SHP77 (cell line): ENCODE measurements at places on chromosomes 3 and 15.

- no peak for DNase-seq
Measured at GRCh38 chr3:4645468-4645867, 152.3 kb downstream of the ITPR1 start.

DNA sequence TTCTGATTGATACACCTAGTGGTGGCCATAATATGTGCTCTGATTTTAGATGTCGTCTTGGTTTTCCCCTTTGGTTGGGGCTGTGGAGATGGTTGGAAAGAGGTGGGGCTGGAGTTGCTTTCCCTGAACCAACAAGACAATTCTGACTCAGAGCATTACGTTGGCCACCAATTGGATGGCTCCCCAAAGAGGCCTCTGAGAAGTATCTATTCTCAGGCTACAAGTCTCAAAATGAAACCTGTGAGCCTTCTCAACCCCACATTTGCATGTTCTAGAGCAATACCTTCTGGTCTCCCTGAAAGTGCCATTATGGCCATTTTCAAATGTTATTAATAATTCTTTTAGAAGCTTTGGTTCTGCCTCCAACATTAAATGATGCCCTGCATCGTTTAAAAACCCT is 188.4 kb upstream of the WNT5A start:
- DNase-seq, result no peak

DNA sequence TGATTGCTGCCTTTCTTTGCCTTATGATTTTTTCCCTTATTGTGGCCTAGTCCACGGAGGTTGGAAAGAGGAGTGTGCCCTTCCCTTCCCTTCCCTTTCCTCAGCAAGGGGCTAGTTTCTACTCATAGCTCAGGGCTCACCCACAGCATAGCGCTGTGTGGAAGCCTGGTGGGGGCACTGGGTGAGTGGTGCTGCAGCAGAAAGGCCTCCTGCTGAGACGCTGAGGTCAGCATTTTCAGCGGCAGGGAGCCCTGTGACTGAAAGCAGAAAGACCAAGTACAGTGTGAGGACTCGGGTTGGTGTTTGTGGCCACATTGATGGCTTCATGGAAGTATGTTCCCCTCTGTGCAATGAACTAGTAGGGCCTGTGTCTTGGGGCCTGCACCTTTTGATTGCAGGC is 21.9 kb downstream of the CACNA1D start:
- DNase-seq, result no peak

DNA sequence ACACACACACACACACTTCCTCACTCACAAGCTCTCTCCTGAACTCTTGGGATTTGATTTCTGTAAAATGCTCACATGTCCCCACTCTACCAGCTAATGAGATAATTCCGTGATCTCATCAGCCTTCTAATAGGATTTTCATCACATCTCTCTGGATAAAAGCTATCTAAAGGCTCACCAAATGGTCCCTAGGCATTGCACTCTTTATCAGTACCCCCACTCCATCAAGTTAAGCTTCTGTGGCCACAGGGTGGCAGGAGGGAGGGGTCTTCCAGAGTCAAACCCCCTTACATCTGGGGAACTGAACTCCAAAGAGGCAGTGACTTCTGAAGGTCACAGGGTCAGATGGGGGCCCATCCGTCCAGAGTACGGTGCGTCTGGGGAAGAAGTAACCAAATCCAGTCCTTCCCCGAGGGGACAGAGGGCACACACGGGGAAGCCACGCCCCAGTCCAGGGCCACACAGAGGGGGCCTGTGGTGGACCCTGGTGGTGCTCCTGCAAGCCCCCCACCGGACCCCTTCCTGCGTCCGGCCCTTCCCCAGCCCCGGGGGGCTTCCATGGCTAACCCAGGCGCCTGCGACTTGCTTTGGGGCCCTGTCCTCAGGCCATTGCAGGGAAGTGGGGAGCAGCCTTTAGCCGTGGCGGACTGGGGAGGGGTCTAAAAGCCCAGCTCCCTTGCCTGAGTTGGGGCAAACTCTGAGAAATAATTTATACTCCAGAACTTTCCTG is 25.5 kb downstream of the CPN2 start:
- no peak for DNase-seq

DNA sequence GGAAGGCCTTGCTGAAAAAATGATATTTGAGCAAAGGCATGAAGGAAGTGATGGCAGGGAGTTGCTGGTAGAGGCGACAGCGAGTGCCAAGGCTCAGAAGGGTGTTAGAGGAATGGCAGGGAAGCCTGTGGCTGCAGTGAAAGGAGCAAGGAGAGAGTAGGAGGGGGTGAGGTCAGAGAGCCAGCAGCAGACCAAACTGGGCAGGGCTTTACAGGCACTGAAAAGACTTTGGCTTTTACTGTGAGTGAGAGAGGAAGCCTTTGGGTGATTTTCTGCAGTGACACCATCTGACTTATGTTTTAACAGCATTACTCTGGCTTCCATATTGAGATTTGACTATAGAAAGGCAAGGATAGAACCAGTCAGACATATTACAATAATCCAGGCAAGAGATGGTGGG is 11.4 kb downstream of the TICRR start:
- no peak for DNase-seq

GRCh38 chr15:39884351-39884750 is 35.7 kb downstream of the GPR176 start:
- DNase-seq, result no peak

GRCh38 chr15:65908876-65909275 is 39.6 kb downstream of the RAB11A start:
- no peak for DNase-seq

GRCh38 chr3:101828691-101829436 is 20.4 kb upstream of the NFKBIZ start:
- peak; percentile 41 for DNase-seq

DNA sequence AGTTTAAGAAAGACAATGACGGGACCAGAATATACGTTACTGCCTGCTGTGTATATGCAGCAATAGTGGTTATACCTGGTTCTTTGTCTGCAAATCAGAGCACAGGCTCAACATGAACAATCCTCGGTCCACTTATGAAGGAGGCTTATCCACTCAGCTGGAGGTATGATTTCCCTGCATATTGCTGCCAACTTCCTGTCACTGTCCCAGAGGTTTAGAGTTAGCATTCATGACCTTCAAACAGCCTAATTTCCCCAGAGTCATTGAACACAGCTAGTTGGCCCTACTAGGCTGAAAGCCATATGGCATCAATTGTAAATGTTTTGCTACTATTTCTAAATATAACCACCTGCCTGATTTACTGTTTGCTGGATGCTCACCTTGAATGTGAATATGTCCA is 224.9 kb upstream of the ZNF717 start:
- peak; percentile 7 for DNase-seq

GRCh38 chr3:8976540-8977182 is 13.4 kb upstream of the RAD18 start:
- DNase-seq, result no peak

- no peak for DNase-seq
Measured at GRCh38 chr3:156751461-156752025, 74.6 kb upstream of the LEKR1 start.

DNA sequence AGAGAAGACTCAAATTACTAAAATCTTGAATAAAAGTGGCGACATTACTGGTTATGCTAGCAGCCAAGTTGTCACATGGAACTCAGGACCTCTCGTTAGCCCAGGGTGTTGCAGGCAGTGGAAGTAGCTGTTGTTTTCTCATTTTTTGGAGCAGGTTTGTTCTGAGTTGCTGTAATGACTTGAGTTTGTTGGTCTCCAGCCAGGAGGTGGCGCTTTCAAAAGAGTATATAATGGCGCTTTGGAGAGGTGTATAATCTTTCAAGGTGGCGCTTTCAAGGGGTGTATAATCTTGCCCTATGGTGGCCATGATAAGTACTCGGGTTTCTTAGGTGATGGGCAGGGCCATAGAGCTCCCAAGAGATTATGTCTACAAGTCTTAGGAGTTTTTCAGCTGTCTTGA is 632.7 kb downstream of the NTRK3 start:
- no peak for DNase-seq

DNA sequence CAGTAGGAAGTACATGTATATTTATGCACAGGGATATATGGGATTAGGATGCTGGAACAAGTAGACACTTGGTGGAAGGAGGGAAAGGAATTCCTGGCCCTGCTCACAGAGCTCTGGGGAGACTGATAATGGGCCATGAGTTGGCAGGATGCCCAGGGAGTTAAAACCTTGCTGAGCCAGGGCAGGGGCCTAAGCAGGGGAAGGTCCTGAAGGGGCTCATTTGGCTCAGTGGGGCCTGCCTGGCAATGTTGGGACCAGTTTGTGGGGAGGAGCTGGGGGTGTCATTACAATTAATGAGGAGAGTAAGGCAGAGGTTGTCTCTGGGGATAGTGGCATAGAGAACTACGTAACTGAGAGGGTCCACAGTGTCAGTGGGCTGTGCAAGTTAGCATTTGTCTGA is 124.2 kb upstream of the ADPGK start:
- DNase-seq, result no peak

DNA sequence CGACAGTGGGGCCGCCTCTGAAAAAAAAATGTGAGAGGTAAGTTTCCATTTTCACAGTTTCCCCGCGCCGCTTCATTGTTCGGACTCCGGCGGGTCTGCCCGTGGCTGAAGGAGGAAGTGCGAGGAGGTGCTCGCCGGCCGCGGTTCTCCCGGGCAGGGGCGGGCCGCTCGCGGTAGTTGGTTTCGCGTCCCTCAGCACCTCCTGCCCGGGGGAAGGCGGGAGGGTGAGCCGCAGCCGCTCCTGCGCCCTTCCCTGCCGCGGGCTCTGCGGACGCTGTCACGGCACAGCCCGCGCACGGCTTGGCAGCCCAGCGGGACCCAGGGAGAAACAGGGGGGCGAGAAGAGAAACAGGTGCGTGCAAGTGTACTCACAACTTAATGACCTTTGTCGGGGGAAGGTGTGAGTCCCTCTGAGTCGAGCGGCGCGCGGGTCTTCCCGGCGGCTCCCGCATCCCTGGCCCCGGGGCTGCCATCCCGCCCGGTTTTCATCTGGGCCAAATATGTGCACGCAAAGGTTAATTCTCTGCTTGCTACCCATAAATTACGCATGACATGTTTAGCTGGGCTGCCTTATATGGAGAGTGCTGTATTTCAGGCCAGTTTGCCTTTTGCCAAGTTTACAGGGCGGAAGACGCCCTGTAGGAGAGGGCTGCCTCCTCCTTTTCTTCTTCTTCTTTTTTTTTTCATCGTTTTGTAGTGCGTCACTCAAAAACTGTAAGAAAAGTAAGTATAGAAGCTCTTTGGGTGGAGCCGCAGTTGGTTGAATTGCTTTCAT is 514 bp downstream of the MBNL1 start:
- peak; percentile 63 for DNase-seq

DNA sequence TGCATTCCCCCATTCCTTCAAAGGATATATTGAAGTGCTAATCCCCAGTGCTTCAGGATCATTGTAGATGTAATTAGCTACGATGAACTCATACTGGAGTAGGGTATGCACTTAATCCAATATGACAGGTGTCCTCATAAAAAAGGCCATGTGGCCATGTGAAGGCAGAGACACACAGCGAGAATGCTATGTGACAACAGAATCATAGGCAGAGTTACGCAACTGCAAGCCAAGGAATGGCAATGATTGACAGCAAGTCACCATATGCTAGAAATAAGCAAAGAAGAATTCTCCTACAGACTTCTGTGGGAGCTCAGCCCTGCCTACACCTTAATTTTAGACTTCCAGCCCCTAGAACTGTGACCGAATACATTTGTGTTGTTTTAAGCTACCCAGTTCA is 875.6 kb upstream of the ROBO1 start:
- DNase-seq, result no peak

DNA sequence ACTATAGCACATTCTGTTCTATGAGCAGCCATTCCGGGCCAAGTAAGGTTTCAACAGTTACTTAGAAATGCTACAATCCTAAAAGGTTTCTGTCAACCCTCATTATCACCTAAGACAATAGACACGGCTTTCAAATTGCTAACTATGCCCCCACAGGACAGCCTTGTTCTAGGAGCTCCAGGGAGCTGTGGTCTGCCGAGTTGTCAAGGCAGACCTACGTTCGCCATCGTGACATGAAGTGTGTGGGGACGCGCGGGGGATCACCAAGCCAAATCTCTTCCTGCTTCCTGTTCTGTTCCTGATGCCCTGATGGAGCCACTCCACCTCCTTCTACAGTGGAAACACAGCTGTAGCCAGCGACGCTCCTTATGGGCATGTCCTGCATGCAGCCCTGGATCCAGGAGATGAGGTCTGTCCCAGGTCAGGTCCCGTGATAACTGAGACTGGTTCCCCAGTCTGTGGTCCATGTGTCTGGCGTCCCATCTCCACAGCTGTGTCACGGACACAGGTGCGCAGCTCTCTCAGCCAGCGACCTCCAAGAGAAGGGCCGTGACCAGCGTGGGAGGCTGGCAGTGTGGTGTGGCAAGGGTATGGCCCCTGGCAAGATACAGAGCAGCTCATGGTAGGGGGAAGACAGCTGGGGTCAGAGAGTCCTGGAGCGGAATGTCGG is 82.8 kb downstream of the PCSK6 start:
- DNase-seq, result no peak

- DNase-seq, result no peak
Measured at GRCh38 chr3:42368861-42369260, 41.5 kb downstream of the LYZL4 start.

DNA sequence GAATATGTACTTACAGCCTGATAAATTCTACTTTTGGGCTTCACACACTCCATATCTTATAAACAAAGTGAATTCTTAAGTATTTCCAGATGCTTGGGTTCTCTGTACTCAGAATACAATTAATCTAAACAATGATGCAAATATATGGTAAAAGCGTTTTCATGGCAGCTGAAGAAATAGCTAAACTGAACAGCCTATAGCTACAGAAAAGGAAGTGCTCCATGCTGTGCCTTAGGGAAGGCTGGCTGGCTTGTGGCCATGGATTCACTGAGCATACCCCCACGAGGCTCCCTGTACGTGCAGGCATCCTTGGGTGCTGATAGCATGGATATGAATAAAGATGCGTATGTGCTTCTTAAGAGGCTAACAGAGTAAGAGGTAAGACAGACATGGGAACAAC is 264.0 kb downstream of the KLF13 start:
- DNase-seq, result no peak

DNA sequence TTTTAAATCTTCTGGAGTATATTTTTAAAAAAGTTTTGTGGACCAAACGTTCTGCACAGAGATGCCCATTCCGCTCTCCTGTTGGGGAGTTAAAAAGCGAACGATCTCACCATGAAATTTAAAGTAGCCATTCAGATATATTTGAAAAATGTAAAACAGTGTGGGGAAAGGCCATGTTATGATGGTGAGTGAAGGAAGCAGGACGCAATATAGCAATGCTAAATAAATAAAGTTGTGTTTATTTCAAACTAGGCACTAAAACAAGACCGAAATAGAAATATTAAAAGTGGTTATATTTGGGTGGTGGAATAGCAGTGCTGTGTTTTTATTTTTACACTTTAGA is 327 bp upstream of the CCDC13 start:
- DNase-seq, result no peak
